Central memory CD4-positive, alpha-beta T cell (primary cell): ENCODE measurements at places on chromosomes 7 and 10.

GRCh38 chr10:11441151-11441535 lies 170.3 kb downstream of the USP6NL start:
- DNase-seq: no peak

- DNase-seq: no peak
These were observed 26.5 kb downstream of the ANKRD7 start for GRCh38 chr7:118250860-118251494.

DNA sequence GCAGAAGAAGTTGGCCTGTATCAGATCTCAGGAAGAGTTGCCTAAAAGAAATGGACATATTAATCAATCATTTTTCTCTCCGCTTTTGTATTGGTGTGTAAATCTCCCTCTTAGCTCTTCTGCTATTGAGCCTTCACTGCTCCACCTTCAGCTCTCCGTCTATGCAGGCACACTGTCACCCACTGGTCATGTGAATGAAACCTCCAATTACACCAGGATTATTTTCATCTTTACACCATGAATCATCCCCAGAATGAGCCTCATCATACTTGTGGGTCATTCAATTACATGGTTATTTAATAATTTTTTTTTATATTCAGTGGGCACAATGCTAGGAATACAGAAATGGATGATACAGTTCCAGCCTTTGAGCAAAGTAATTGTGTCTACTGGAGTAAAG lies 92.6 kb downstream of the LRRC4 start:
- no peak for DNase-seq

DNA sequence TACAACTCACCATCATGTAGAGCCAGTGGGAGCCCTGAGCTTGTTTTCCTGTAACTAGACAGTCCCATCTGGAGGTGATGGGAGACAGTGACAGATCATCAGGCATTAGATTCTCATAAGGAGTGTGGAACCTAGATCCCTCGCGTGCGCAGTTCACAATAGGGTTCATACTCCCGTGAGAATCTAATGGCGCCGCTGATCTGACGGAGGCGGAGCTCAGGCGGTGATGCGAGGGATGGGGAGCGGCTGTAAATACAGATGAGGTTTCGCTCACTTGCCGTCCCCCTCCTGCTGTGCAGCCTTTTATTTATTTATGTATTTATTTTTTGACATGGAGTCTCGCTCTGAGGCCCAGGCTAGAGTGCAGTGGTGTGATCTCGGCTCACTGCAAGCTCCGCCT lies 139.3 kb downstream of the CAMK1D start:
- DNase-seq: no peak

- DNase-seq: no peak
These were observed 156.3 kb downstream of the POLR1F start for GRCh38 chr7:19552576-19552975.

GRCh38 chr7:12434012-12434642 lies 30.5 kb upstream of the VWDE start:
- DNase-seq: no peak

- no peak for DNase-seq
These were observed 40.0 kb downstream of the CNNM1 start for GRCh38 chr10:99369126-99369525.

GRCh38 chr10:66167816-66168215 lies 758.0 kb upstream of the LRRTM3 start:
- DNase-seq: no peak

DNA sequence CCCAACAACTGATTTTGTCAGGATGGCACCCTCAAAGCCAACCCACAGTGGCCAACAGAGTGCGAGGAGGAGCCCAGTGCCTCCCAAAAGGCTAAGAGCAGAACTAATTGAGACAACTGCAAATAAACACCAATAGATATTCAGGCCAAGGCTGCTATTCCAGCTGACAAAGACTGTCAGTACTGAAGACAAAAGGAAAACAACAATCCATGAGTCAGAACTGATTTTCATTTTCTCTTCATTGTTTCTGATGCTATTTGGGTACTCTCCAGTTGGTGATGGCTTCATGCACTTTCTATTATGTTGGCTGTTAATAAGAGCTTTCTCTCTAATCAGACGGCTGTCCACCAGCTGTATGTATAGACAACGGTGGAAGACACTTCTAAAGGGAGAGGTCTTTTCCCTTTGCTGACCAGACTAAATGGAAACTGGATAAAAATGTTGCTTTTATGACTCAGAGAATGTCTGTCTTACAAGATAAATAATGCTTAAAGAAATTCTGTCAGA lies 515.9 kb downstream of the PARD3 start:
- DNase-seq: no peak

GRCh38 chr7:90269163-90269562 lies 24.2 kb downstream of the CFAP69 start:
- DNase-seq: no peak

- no peak for DNase-seq
These were observed 176.1 kb upstream of the TNS3 start for GRCh38 chr7:47757921-47758411.

DNA sequence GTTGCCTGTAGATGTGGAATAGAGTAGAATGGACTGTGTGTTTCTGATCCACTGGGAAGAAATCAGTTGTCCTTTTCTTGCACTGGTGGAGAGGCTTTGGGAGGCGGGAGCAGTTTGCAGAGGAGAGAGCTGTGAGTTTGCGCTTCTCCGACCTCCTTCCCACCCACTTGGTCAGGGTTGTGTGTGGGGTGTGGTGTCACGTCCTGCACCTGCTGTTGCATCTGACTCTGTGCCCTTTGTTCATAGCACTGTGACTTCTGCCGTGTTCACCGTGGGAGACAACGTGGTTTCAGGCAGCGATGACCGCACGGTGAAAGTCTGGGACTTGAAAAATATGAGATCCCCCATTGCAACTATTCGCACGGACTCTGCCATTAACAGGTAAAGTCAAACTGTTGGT lies 67.8 kb downstream of the WDR37 start:
- no peak for DNase-seq

GRCh38 chr7:134557391-134557790 lies 8.5 kb downstream of the AKR1B15 start:
- DNase-seq: no peak

DNA sequence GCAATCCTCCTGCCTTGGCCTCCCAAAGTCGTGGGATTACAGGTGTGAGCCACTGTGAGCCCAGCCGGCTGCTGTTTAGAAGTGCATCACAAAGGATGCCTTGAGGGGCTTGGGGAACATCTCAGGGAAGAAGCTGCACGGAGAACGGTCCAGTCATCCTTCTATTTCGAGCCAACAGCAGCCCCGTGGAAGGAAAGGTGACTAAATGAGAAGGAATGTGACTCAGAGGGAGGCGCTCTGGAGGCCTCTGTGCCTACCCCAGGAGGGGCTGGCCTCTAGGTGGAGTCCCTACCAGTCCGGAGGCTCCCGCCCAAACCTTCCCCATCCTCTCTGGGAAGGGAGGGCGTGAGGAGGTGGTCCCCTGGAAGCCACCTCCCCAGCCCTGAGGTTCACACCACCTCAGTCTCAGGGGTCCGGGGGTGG lies 76.2 kb downstream of the CTBP2 start:
- DNase-seq: no peak

GRCh38 chr10:56466005-56466404 lies 104.9 kb upstream of the ZWINT start:
- DNase-seq: no peak

DNA sequence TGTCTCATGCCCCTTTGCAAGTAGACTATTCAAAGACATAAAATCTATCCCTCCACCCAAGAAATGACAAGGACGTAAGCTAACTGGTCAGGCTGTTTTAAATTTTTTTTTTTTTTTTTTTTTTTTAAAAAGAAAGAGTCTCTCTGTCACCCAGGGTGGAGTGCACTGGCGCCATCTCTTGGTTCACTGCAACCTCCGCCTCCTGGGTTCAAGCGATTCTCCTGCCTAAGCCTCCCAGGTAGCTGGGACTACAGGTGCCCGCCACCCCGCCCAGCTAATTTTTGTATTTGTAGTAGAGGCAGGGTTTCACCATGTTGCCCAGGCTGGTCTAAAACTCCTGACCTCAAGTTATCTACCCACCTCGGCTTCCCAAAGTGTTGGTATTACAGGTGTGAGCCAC lies 11.2 kb downstream of the TRA2A start:
- no peak for DNase-seq

- DNase-seq: no peak
These were observed 23.7 kb downstream of the PARP12 start for GRCh38 chr7:140039066-140039465.

DNA sequence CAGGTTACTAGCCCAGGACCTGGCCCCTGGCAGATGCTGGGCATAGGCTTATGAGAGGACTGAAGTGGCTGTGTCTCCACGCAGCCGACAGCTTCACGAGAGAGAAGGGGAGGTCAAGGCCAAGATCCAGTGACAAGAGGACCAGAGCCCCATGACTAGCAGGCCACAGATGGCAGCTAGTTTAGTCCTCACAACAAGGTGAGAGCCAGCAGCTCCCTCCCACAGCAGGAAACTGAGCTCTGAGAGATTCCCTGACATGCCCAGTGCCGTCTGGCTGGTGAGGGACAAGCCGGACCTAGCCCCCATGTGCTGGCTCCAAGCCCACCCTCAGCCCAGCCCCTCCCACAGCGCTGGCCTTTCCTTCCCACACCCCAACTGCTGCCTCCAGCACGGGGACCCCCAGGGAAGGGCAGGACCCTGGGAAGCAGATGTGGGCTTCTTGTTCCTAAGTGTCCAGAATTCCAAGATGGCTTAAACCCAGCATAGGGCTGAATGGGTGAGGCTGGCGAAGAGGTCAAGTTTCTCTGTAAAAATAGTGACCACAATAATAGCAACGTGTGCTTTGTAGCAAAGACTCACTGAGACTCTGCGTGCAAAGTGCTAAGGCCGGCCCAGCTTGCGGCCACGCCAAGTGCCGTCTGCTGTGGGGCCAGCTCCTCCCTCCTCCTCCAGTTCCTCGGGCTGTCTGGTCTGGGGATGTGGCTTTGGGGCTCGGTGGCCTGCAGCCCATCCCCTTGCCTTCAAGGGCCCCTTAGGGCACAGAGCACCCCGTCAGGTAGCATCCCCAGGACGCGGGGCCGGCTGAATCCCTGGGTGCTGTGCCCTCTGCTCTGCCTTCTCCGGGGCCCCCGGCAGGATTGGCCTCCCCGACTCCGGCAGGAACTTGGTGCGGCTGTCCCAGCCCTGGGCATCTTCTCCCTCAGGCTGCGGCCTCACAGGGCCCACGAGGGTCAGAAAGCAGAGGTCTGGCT lies 7.8 kb upstream of the FAM20C start:
- DNase-seq: no peak

- no peak for DNase-seq
These were observed 14.4 kb downstream of the TAS2R41 start for GRCh38 chr7:143492043-143492471.
